ENCODE measurements at places on chromosomes 5 and 9. TPM values are rescaled to one million over a fixed set of nuclear protein-coding genes. Genes with fewer than 3 reads are reported as not detected.

IL7R gene
- total RNA-seq = 1,242 TPM

- DNase-seq = no peak
Measured at GRCh38 chr9:84404095-84404686, 63.6 kb upstream of the SLC28A3 start.

DNA sequence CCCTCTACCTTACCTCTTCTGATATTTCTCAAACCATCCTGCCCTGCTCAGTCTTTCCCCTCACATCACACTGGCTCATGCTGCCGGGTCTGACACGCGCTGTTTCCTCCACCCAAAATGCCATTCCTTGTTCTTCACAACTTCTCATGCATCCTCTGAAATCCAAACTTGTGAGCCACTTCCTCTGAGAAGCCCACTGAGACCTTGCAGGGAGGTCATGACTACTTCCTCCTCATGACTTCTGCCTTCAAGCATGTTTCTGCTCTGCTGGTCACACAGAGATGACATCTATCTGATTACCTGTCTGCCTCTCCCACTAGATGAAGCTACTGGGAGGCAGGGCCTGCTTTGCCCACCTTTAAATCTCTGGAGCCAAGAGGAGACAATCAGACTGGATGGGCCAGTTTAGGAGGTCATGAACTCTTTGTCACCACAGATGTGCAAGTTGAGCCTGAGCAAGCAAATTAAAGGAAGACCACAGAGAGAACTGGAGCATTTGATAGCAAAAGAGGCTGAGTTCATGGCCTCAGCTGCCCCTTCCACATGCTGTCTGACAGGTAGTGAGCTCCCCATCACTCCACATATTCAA lies 119.8 kb upstream of the TBC1D2 start:
- no peak for DNase-seq

GRCh38 chr5:143657647-143658285 lies 154.2 kb upstream of the HMHB1 start:
- DNase-seq = no peak

GRCh38 chr5:139182528-139183296 lies 15.5 kb downstream of the SIL1 start:
- no peak for DNase-seq

Data from naive thymus-derived CD4-positive, alpha-beta T cell (primary cell).